ENCODE measurements at places on chromosomes 4 and X.

- DNase-seq: peak; percentile 65
Observed at GRCh38 chrX:37454537-37455285, 105.5 kb downstream of the PRRG1 start.

DNA sequence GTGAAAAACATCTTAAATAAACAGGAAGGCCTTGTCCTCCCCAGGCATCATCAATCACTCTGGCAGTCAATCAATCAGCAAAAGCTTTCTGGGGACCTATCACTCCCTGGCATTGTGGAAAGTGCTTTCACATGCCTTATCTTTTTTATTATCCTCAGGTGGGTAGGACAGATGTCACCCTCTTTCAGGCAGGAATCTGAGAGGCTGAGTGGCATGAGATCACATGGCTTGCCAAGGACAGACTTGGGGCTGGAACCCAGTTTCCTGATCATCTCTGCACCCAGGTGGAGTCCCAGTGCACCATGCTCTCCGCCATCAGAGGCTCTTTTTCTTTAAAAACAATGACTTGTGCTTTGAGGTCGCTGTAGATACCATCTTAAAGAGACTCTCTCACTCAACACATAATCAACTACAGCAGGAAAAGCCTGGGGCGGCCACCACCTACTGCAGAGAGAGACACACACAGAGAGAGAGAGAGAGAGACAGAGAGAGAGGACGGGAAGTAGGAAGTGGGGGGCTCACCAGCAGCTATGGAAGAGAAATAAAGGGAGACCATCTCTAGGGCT lies 282.7 kb downstream of the PTTG2 start:
- no peak for DNase-seq

- DNase-seq: no peak
Observed at GRCh38 chrX:110133735-110134370, 130.9 kb downstream of the TMEM164 start.

- DNase-seq: no peak
Observed at GRCh38 chr4:100952590-100952989, 394.7 kb downstream of the PPP3CA start.

DNA sequence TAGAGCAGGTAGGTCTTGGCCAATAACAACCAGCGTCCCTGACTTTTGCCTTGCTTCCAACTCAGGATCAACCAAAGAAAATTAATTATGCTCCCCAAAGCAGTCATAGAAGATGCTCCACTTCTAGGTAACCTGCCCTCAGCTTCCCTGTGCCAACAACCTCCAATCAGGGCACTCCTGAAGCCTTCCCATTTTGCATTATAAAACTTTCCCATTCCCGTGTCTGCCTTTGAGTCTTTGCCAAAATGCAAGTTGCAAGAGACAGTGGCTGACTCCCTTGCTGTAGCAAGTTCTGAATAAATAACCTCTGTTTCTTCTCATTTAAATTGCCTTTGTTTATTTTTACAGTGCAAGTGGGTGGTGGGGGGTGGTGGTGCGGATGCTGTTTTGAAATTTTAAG lies 418.0 kb downstream of the PACRGL start:
- no peak for DNase-seq

DNA sequence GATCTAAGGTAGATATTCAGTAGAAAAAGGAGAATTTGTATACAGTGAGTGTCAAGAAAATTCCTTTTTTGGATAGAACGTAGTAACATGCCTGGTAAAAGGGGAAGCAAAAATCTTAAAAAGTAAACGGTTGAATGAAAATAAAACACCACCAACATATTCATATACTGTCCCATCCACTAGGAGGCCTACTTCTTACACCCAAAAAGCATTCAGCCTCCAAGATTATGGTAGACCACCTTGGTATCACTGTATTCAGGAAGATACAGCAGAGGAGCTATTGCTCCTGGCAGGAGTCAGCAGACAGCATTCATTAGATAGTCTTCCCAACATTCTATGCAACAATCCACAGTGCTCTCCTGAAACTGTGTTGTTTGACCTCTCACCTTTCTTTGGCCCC lies 274.6 kb upstream of the MAGEB2 start:
- no peak for DNase-seq

- peak; percentile 18 for DNase-seq
Observed at GRCh38 chr4:140662082-140662869, 93.5 kb upstream of the UCP1 start.

- DNase-seq: peak; percentile 15
Observed at GRCh38 chrX:29044423-29045184, 457.4 kb downstream of the IL1RAPL1 start.

DNA sequence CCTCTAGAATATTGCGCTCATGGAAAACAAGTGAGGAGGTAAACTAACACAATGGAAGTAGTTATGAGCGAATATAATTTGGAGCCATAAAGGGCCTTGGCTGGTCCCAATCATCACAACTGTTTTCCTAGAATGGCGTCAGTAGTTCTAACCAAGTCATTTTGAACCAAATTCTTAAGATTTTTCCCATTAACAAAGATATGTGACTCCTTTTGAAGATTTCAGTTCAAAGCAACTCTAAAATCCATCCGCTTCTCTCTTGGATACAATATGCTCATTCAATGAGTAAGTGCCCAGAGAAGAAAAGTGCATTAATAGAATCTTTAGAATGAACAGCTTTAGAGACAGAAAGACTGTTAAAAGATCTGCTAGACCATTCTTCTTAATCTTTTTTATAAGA lies 19.6 kb upstream of the MYOZ2 start:
- DNase-seq: no peak

- no peak for DNase-seq
Observed at GRCh38 chr4:87500092-87500462, 29.1 kb downstream of the SPARCL1 start.

DNA sequence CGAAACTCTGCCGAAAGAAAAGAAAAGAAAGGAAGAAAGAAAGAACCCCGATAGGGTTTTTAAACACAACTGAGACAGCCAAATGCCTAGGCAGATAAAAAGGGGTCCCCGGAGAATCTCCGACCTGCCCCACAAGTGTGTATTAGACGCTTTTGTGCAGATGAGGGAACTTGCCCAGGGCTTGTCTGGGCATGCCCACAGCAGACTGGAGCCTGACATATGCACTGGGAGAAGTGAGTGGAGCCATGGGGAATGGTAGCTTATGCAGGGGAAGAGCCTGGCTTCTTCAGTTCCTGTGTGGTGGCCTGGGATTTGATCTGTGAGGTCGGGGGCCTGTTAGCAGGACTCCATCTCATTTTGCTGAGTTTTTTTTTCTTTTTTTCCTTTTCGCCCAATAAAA lies 199.0 kb downstream of the GPC3 start:
- no peak for DNase-seq

DNA sequence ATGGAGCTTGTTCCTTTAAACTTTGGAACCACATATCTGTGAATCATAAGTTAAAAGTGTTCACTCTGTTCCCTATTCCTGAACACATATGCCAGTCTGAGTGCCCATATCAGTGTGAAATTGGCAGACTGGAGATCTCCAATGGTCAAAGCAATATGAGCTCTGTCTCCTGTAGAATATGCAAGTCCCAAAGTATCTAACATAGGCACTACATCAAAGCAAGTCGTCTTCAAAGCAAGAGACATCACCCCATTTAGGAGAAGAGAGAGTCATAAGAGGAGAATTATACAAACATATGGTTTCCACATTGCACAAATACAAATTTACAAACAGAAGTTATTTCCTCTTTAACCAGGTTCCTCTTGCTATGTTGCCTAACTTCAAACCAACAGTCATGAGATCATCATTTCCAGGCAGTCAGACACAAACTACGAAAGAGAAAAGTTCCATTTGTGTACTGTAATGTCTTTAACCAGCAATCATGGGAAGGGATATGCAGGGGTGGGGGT lies 9.9 kb upstream of the GK start:
- DNase-seq: no peak

- DNase-seq: no peak
Observed at GRCh38 chrX:110156167-110156754, 153.3 kb downstream of the TMEM164 start.

- peak; percentile 23 for DNase-seq
Observed at GRCh38 chr4:137422666-137423065, 109.6 kb downstream of the PCDH18 start.

GRCh38 chrX:37692918-37693317 lies 7.3 kb downstream of the XK start:
- DNase-seq: no peak
